ENCODE measurements at places on chromosomes 13 and 19. TPM values are rescaled to one million over a fixed set of nuclear protein-coding genes. Genes with fewer than 3 reads are reported as not detected.

The SERPINE3 gene
- not detected for total RNA-seq

The VSTM1 gene
- total RNA-seq = not detected

The CASP14 gene
- not detected for total RNA-seq

The ZNF549 gene
- total RNA-seq = 9.0 TPM

The NANOS3 gene
- not detected for total RNA-seq

The TTC9B gene
- not detected for total RNA-seq

The FFAR3 gene
- 3.2 TPM for total RNA-seq

The NKPD1 gene
- total RNA-seq = 0.21 TPM

The ZNF526 gene
- total RNA-seq = 10.2 TPM

The ZNF579 gene
- 10.4 TPM for total RNA-seq

The GSX1 gene
- not detected for total RNA-seq

The LILRA1 gene
- total RNA-seq = 34.6 TPM

The GRIK5 gene
- total RNA-seq = 2.0 TPM

The CEACAM16 gene
- not detected for total RNA-seq

The ZNF627 gene
- total RNA-seq = 14.4 TPM

The ZNF561 gene
- 27.3 TPM for total RNA-seq

The AKAP11 gene
- 37.7 TPM for total RNA-seq

The ZNF850 gene
- 7.8 TPM for total RNA-seq

The SHANK1 gene
- total RNA-seq = not detected

The ZNF799 gene
- total RNA-seq = 6.8 TPM

All from spleen (tissue), 13 donors.